ENCODE measurements at places on chromosomes 16 and 17.

DNA sequence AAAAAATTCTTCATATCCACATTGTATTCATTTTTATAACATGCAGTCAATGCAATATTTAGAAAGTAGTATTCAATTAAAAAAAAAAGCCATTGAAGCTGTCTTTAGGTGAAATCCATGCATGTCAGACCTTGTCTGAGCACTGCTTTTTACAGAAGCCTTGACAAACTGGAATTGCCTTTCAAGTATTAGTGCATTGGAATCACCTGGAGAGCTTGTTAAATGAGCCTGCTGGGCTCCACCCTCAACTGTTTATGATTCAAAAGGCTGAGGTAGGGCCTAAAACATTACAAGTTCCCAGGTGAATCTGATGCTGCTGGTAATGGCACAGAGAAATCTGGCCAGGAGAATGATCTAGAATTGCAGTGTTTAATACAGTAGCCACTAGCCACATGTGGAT lies 85.8 kb downstream of the HIC1 start:
- DNase-seq = no peak

DNA sequence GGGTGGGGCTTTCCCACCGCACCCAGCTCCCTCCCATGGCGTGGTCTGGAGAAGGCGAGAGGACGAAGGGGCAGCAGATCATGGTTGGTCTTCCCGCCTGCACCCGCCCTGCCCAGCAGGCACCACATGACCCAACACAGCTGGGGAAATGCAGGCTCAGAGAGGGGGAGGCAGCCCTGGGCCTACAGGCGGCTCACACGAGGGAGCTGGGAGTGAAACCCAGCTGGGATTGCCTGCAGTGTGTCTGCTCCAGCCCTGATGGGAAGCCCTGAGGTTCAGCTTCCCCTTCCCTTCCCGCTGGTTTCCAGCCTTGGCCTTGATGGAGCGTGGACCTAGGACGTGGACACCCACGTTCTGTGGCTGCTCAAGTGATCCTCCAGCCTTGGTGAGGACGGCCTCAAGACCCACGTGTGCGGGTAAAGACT lies 20.0 kb upstream of the PABPN1L start:
- no peak for DNase-seq

DNA sequence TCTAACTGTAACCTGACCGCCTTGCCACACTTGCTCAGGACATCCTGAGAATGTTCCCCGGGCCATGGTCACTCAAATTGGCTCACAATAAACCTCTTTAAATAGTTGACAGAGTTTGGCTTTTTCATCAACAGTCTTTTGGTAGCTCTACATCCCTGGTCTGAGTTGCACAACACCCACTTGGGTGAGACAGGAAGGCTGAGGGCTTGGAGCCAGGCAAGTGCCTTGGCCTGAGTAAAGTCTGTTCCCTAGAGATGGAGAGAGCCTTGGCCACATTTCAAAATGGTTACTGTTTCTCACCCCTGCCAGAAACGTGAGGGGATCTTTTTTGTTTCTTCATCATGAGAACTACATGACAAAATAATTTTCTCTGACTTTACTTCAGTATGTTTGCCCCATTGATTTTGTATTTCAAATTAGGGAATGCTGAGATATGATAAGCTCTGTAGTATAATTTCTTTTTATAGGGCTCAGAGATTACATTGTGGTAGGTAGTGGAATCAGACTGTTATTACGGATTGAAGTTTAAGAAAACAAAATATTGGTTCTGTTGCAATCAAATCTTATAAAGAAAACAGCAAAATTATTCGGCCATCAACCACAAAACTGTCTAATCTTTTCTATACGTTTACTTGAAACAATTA lies 53.9 kb upstream of the NETO2 start:
- DNase-seq = no peak

- DNase-seq = no peak
Observed at GRCh38 chr17:32731556-32732295, 145.2 kb downstream of the MYO1D start.

- no peak for DNase-seq
Observed at GRCh38 chr16:80807906-80808305, 3.5 kb upstream of the CDYL2 start.

DNA sequence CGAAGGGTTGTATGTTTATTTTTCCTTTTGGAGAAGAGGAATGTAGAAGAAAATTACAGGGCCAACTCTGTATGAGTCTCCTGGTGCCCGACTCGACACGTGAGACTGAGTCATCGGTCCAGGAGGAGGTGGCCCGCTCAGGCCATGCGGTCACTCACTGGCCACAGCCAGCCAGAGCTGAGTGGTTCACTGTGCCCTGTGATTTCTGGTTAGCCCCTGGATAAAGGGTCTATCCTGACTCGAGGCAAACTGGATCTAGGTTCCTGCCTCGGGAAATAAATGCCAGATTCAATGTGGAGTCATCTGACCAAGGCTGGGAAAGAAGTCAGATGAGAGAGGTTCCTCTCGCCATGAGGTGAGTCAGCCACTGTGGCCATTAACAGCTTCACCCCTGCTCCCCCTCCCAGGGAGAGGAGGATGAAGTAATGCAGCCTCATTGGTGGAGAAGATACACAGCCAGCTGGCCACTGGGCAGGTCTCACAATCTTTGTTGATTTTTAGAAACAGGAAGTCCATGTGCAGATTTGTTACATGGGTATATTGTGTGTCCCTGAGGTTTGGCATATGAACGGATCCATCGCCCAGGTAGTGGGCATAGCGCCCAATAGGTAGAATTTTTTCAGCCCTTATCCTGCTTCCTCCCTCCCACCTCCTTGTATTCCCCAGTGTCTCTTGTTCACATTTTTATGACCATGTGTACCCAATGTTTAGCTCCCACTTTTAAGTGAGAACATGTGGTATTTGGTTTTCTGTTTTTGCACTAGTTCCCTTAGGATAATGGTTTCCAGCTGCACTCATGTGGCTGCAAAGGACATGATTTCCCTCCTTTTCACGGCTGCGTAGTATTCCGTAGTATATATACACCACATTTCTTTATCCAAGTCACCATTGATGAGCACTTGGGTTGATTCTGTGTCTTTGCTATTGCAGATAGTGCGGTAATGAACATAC lies 21.7 kb upstream of the USP36 start:
- no peak for DNase-seq

DNA sequence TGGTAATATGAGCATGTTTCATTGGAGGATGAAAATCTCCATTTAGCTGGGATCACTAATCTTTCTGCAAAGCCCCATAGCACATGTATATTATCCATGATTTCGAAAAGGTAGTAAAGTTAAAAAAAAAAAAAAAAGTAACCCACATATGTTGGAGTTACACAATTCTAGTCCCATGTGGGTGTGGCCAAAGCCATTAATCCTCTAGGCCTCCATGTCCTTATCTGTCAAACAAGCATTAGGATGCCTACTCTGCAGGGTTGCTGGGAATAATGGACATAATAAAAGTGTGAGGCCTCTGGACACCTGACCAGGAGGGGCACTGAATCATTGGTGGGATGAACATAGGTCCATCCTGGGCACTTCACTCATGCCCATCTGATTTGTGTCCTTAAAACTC lies 29.2 kb upstream of the VAT1L start:
- DNase-seq = no peak

GRCh38 chr17:64084086-64084939 lies 45.6 kb downstream of the ERN1 start:
- DNase-seq = no peak

- no peak for DNase-seq
Observed at GRCh38 chr17:29802246-29802645, 127.8 kb downstream of the SSH2 start.

DNA sequence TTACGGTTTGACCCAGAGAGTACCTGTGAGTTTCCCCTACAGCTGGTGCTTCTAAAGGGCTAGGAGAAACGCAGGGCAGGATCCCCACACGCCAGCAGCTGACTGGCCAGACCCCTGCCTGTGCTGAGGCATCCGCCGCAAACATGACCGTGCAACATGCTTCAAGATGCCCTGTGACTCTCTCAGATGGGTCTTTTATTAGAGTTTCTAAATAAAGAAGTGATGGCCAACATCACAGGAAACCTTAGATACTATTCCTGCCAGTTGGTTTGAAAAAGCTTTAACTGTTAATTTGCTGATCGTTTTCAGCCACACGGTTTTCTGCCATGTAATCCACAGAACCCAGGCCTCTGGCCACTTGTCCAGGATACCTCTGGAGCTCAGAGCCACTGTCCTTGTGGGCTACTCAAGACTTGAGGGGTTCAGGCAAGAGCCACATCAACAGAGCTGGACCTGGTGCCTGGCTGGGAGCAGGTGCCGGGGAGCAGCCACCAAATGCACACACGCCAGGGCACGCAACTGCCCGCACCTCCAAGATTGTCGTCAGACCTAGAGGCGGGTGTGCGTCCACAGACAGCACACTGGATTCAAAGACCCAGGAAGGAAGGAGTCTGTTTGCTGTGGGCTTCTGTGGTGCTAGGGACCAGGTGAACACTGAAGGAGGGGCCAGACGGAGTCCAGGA lies 118.4 kb downstream of the ZNF778 start:
- DNase-seq = no peak

- DNase-seq = no peak
Observed at GRCh38 chr17:45394091-45394490, 38.6 kb downstream of the ARHGAP27 start.

DNA sequence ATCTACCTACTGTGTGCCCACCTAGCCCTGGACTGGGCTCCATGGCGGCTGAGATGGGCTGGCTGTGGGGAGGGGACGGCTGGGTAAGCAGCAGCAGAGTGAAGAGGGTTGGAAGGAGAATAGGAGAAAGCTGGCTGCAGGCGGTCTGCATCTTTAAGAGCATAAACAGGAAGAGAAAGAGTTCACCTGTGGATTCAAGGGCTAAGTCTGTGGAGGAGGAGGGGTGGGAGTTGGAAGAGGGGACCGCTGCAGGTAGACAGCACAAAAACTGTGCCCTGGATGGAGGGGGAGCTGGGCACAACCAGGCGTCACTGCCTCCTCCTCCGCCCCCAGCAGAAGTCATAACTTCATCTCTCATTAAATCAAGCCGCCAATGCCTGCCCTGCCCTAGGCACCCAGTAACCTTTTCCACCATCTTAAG lies 677 bp downstream of the SLC13A2 start:
- no peak for DNase-seq

- DNase-seq = no peak
Observed at GRCh38 chr16:80012586-80012985, 412.0 kb upstream of the MAF start.

GRCh38 chr17:12050646-12051225 lies 30.1 kb downstream of the MAP2K4 start:
- no peak for DNase-seq

- no peak for DNase-seq
Observed at GRCh38 chr17:58046239-58047094, 36.8 kb upstream of the DYNLL2 start.

- DNase-seq = peak; percentile 10
Observed at GRCh38 chr17:38798614-38799500, 499 bp downstream of the PIP4K2B start.

GRCh38 chr17:65229621-65229995 lies 92.4 kb downstream of the RGS9 start:
- no peak for DNase-seq

DNA sequence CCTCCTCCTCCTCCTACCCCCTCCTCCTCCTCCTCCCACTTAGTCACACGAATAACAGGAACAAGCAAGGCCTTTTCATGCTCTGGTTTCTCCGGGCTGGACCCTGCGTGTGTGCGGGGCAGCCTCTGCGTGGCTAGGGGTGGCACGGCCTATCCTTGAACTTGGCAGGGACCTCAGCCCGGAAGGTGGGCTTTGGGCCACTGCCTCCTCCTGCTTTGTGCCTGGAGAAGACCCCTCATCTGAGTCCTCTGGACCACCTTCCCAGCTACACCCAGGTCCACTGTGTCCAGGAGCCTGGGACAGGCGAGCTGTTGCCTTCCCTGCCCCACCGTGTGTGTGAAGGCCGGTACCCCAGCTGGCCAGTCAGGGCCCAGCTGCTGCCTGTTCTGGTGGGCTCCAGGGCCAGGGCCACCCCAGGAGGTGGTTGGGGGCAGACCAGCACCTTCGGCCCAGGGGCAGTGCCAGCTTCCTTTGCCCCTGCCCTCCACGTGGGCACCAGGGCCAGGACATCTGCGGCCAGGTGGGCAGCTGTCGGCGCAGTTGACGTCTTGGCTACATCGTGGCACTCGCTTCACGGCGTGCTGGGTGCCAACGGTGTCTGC lies 35.4 kb downstream of the GINS2 start:
- DNase-seq = no peak

- DNase-seq = no peak
Observed at GRCh38 chr16:46889942-46890300, 5.8 kb downstream of the GPT2 start.

- DNase-seq = no peak
Observed at GRCh38 chr16:20811889-20812439, 5.6 kb downstream of the REXO5 start.

DNA sequence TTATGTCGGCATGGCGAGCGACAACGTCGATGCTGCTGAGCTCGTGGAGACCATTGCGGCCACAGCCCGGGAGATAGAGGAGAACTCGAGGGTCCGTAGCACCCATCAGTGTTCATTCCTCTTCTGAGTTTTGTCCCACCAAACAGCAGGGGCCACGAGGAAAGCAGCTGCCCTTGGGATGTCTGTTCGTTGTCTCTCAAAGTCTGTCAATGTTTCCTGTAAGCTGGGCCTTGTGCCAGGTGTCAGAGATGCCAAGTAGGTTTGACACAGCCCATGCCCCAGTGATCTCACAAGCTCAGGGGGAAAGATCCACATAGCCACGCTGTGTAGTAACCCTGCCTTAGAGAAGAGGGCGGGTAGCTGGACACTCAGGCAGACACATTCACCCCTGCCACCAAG lies 22.6 kb downstream of the NTAN1 start:
- no peak for DNase-seq

- peak; percentile 65 for DNase-seq
Observed at GRCh38 chr17:80426671-80427326, 11.8 kb downstream of the ENDOV start.

All from activated CD8-positive, alpha-beta memory T cell treated with anti-CD3 and anti-CD28 coated beads for 1 hour (primary cell).